ENCODE measurements at places on chromosomes 4 and X. TPM values are rescaled to one million over a fixed set of nuclear protein-coding genes. Genes with fewer than 3 reads are reported as not detected.

- no peaks in the 10 kb centered on the region for H3K4me1 ChIP-seq
- no peak overlapping the region for H3K4me3 ChIP-seq
- H3K27me3 ChIP-seq: no peaks in the 10 kb centered on the region
- no peak overlapping the region for H3K27ac ChIP-seq
- no peaks in the 10 kb centered on the region for H3K36me3 ChIP-seq
Measured at GRCh38 chr4:74190919-74191397, 33.0 kb downstream of the MTHFD2L start.

GRCh38 chrX:15055146-15055930, 182.1 kb downstream of the MOSPD2 start:
- no peak overlapping the region for H3K4me3 ChIP-seq
- H3K4me1 ChIP-seq: no peaks in the 10 kb centered on the region
- no peaks in the 10 kb centered on the region for H3K36me3 ChIP-seq
- H3K27ac ChIP-seq: no peak overlapping the region

The GPR82 gene
- not detected for total RNA-seq

DNA sequence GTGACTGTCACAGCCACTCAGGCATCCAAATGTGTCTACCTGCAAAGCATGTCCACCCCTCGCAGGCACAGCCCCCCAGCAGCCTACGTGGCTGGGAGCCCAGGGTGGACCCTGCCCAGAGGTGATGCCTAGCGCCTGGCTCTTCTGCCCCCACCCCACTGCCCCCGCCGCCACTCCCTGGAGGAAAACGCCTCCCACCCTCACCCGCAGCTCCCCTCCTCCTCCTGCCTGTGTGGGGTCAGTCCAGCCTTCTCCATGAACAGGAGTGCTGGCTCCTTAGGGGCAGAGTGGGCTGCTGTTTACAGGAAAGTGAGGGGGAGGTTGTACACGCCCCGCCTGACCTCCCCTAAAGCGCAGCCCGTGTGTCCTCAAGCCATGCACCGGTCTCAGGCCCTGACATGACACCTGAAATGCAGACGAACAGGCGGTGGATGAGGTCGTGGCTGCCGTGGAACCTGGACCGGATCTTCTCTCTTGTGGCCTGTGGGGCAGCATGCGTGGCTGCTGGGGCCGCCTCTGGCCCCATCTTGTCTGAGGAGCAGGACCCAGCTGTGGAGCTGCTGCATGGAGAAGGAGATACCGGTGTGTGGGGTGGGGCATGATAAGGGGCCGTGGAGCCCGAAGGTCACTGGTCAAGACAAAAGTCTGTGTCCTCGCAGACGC, 11.9 kb upstream of the MXD4 start:
- no peak for DNase-seq
- H3K27me3 ChIP-seq: no peaks in the 10 kb centered on the region
- no peaks in the 10 kb centered on the region for H3K4me1 ChIP-seq
- no peak overlapping the region for H3K27ac ChIP-seq
- H3K4me3 ChIP-seq: no peak overlapping the region
- H3K36me3 ChIP-seq: no peaks in the 10 kb centered on the region

- no peak for DNase-seq
- peaks cover 16% of the 10 kb centered on the region for H3K4me1 ChIP-seq
- H3K27me3 ChIP-seq: no peaks in the 10 kb centered on the region
- no peak overlapping the region for H3K27ac ChIP-seq
Measured at GRCh38 chr4:7013175-7013574, 30.0 kb upstream of the TADA2B start.

- no peaks in the 10 kb centered on the region for H3K27me3 ChIP-seq
- peaks cover 20% of the 10 kb centered on the region for H3K4me1 ChIP-seq
- peak; percentile 93 for DNase-seq
Measured at GRCh38 chrX:15497865-15498264, 2.7 kb upstream of the BMX start.

Measured in Karpas-422 (cell line).